ENCODE measurements at places on chromosomes 1 and 21.

GRCh38 chr1:201219481-201220387 lies 29.1 kb downstream of the IGFN1 start:
- no peak for DNase-seq

DNA sequence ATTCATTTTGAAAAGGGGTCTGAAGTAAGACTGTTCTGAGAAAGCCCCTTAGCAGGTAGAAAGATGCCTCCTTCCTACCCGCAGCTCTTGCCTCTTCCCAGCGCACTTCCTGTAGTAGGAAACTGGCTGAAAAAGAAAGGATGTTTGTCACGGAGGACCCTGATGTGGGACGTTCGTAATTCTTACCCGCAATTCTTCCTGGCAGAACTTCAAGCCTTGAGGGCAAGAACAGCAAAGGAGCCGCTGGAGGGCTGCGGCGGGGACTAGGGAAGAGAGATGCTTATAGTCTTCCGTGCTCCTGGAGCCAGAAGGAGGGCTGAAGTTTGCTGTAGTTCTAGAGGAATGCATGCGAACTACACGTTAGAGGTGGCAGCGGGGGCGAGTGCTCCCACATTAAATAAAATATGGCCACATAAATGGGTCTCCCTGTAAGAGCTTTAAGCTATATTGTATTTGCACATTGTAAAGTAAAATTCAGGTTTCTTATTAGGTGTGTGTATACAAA lies 6.3 kb downstream of the C1orf53 start:
- DNase-seq = no peak

- no peak for DNase-seq
Measured at GRCh38 chr1:179550746-179551682, 24.7 kb downstream of the NPHS2 start.

GRCh38 chr1:22651941-22652856 lies 837 bp upstream of the C1QB start:
- DNase-seq = no peak

DNA sequence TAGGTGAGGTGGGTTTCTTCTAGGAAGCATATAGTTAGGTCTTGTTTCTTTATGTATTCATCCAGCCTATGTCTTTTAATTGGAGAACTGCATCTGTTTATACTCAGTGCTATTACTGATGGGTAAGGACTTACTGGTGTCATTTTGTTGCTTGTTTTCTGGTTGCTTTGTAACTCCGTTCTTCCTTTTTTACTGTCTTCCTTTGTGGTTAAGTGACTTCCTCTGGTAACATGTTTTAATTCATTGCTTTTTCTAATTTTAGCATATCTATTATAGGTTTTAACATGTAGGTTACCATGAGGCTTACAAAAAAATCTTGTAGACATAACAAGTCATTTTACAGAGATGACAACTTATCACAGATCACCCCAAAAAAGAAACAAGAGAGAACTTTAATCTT lies 160.8 kb downstream of the VAV3 start:
- no peak for DNase-seq

DNA sequence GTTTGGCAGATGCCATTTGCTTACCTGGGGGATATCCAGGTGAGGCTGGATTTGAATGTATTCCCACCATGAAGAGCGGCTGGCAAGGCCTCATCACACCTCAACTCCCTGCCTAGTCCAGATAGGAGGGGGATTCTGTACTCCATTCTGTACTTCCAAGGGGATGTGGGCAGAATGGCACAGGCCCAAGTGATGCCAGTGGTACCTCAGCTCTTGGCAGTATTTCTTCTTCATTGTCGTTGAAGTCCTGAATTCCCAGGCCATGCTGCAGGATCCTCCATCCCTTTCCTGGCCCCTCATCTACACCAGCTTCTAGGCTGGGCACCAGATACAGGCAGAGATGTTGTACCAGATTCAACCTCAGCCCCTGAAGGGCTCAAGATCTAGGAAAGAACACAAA lies 47.9 kb downstream of the KLHDC7A start:
- DNase-seq = no peak

DNA sequence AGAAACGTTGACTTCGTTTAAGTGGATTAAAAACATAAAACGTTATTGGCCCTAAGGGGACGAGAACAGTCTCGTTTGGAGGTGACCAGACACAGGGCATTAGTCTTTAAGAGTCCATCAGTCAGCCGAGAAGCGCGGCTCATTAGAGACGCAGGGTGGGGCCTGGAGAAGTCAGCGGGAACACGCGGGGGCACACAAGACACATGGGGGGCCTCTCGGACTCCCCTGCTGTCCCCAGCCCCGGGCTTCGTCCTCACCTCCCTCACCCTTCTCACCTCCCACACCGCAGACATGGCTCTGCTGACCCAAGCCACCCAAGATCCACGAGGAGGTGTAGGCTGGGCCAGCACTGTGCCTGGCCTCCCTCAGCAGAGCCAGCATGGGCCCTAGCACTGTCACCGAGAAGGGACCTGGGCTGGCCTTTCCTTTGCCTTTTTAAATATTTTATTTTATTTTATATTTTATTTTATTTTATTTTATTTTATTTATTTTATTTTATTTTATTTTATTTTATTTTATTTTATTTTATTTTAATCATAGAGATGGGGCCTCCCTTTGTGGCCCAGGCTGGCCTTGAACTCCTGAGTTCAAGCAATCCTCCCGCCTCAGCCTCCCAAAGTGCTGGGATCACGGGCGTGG lies 48.9 kb downstream of the MORN1 start:
- DNase-seq = no peak

DNA sequence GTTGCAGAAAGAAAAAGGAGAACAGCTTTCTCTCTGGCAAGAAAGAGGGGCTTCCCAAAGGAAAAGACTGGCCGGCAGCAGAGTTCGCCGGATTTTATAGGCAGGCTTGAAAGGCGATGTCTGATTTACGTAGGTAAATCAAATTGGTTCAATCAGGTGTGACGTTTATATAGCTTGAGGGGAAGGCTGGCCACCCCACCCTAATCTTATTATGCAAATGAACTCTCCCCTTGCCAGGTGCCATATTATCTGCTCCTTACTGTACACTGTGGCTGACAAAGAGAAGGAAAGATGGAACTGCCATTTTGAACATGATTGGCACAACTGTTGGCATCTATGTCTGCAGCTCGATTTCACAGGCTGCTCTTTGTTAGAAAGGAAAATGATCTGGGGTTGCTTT lies 16.8 kb upstream of the INTS3 start:
- no peak for DNase-seq

- no peak for DNase-seq
Measured at GRCh38 chr1:59657873-59658465, 156.8 kb upstream of the HOOK1 start.

GRCh38 chr1:55347866-55348265 lies 132.7 kb upstream of the USP24 start:
- DNase-seq = no peak

DNA sequence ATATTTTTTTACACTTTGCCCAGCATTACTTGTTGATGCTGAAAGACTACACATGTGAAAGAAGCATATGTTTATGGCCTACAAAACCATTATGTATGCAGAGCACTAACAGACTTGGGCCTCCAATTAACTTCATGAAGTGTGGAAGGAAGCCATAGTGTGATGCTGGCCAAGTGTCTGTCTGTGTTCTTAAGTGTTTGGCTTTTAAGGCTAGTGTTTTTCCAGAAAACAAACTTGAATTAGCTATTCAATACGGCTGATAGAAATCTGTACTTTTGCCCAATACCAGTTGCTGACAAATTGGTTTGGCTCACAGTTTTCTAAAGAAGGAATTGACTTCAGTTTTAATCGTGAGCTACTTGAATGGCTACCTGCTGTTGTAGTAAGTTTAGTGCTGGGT lies 136.1 kb downstream of the ADGRL2 start:
- DNase-seq = no peak

- no peak for DNase-seq
Measured at GRCh38 chr1:56644919-56645676, at the start of gene PRKAA2. TSS of gene PRKAA2 (plus strand) at chr1:56645314. CDS start at chr1:56645388, 74 bp downstream.

GRCh38 chr1:190019717-190020116 lies 457.9 kb downstream of the BRINP3 start:
- DNase-seq = no peak

GRCh38 chr21:32994305-32994704 lies 31.4 kb upstream of the OLIG2 start:
- no peak for DNase-seq

DNA sequence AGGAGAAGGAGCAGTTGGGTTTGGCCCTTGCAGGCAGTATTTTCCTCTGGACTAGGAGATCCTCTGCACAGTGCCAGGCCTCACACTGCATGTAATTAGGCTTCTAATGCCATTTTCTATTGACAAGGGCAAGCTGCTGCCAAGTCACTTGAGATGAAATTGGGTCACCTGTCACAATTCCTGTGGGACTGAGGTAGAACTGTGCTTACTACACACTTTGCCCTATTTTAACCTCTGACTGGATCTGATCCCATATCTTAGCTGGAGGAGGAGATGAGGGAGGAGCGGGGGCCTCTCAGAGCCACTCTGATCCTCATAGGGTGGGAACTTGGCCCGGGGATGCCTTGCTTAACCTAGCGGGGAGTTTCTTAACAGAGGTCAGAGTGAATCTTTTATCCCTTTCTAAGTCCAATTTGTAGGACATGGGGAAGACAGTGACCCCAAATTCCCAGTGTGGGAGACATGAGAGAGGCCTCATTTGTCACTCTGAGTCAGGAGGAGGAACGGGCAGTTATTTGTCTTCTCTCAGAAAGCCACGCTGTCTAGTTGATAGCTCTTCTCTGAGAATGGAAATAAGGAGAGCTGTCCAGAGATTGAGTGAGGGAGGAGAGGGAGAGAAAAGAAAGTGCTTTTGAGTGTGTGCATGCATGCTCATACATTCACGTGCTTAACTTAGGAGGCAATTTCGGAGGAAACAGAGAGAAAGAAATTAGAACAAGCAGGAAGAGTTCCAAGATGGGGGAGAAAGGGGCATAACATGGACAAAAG lies 121.3 kb downstream of the CACNA1E start:
- no peak for DNase-seq

DNA sequence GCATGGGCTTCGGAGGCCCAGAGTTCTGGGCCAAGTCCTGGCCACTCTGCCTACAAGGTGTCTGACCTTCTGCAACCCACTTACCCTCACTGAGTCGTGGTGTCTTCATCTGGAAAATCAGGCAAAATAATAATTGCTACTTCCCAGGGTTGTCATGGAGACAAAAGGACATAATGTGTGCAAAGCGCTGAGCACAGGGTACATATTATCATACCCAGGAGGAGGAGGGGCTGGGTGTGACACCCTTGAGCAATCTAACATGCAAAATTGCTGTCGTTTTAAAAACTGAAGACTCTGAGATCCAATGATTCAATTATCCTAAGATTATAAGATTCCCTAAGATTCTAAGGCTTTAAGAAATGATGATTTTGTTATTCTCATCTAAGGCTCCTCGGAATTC lies 459.5 kb downstream of the PTPRU start:
- no peak for DNase-seq

- no peak for DNase-seq
Measured at GRCh38 chr21:21002153-21002552, 3.9 kb downstream of the NCAM2 start.

DNA sequence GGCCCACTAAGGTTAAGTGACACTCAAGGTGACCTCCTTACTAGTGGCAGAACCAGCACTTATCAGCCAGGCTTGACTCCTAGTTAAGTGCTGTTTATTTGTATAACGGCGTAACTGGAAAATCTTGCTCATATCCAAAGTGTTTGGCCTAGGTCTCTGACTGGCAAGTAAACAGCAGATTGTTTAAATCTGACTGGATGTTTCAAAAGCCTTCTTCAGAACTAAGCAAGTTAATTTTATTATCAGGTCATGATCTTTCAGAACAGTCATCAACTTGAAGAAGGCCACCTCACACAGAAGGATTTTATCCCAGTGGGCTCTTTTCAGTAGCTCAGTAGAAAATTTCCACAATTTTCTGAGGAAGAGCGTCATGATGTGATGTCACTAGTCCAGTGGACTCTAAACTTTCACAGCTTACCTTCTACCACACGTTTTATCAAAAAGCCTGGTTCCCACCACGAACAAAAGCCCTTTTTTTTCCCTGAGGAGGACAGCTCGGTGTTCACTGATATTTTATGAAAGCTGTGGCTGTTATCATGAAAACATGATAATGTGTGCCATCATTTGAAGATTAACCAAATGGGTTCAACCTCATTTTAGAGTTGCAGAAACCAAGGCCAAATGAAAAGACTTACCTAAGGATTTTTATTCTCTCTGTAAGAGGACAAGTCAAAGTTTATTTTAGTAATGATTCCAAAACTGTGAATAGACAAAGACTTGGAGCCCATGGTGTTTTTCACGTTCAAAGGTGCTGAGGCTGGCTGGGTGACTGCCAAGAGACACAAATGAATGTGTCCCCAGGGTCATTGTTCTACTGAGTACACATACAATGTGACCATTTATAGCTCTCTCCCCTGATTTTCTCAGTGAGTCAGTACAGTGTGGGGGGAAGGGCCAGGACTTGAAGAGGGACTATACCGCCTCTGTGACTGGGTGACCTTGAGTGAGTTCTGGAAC lies 9.1 kb downstream of the SGIP1 start:
- no peak for DNase-seq

GRCh38 chr1:12678820-12679219 lies 34.9 kb downstream of the AADACL4 start:
- DNase-seq = no peak

GRCh38 chr1:35857830-35858229 lies 25.2 kb upstream of the AGO1 start:
- no peak for DNase-seq

DNA sequence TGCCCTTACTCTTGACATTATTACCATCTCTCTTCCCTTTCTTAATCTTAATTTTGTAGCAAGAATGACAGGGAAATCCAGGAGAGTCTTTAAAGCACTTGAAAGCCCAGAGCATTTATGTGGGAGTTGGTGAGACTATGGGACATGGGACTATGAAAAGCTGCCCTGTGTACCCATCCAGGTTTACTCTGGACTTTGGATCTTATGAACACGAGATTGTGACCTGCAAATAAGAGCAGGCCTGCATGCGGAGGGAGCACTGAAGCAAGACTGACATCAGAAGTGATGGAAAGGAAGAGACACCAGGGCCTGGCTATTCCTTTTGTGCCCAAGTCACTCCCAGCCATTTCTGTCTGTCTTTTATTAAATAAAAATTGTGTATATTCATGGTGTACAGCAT lies 209.6 kb downstream of the NUF2 start:
- DNase-seq = no peak

DNA sequence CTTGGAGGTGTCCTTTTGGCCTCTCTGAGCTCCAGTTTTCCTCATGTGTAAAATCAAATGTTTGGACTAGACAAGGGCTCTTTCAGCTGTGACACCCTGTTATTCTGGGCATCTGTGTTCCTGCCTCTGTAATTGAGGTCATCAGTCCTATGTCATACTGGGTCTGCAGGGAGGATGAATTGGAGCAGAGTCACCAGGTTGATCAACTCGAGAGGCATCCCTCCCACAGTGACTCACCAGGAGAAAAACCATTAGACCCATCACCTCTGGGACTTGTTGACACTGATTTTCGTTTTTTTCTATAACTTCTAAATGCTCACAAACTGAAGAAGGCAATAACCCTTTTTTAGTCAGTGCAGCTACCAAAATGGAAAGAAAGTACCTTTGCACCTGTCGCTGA lies 82.2 kb downstream of the ST6GALNAC5 start:
- DNase-seq = no peak

- no peak for DNase-seq
Measured at GRCh38 chr1:33004613-33005012, 32.1 kb downstream of the AK2 start.

GRCh38 chr1:159917533-159918351 lies 7.6 kb downstream of the TAGLN2 start:
- no peak for DNase-seq

Data from ureter (tissue), 1 donor.